Lung (tissue), 17 donors: ENCODE measurements at places on chromosomes 13 and 19. TPM values are rescaled to one million over a fixed set of nuclear protein-coding genes. Genes with fewer than 3 reads are reported as not detected.

Gene PEAK3
- 6.7 TPM for total RNA-seq

Gene ZNF132
- total RNA-seq = 7.4 TPM

Gene CGB3
- total RNA-seq = not detected

GRCh38 chr19:19655051-19655594 is 8.4 kb downstream of the ATP13A1 start:
- DNase-seq = no peak
- H3K27ac ChIP-seq = no peak overlapping the region
- H3K4me1 ChIP-seq = no peaks in the 10 kb centered on the region

- H3K27me3 ChIP-seq = no peaks in the 10 kb centered on the region
- no peak overlapping the region for H3K27ac ChIP-seq
- no peak for DNase-seq
- H3K4me3 ChIP-seq = no peak overlapping the region
These were observed 50.9 kb downstream of the TPT1 start for GRCh38 chr13:45289936-45290563.

DNA sequence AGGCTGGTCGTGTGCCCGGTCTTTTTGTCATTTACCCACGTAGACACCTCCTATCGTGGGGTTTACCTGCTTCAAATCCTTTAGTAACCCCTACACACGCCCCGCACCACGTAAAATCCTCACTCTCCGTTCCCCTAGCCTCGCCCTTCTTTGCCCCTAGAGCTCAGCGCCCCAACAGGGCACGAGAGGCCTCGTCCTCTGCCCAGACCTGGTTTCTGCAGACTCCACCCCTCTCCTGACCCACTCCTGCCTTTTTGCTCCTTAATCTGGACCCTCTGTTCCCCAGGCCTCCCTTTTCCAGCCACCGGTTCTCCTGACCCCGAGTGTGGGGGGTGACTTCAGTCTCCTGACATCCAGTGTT is 412 bp downstream of the ZNF528 start:
- H3K36me3 ChIP-seq = peaks cover 24% of the 10 kb centered on the region
- H3K4me1 ChIP-seq = peaks cover 10% of the 10 kb centered on the region
- H3K4me3 ChIP-seq = peak overlapping the region; percentile 89
- DNase-seq = no peak
- H3K27ac ChIP-seq = peak overlapping the region; percentile 28

- no peak overlapping the region for H3K27ac ChIP-seq
- no peaks in the 10 kb centered on the region for H3K36me3 ChIP-seq
- H3K4me1 ChIP-seq = no peaks in the 10 kb centered on the region
- H3K4me3 ChIP-seq = no peak overlapping the region
These were observed 8.8 kb upstream of the LRRC63 start for GRCh38 chr13:46202966-46203365.
